Adrenal gland (tissue), 19 donors: ENCODE measurements at places on chromosomes 2 and 18.
A peak's percentile ranks its signal among the peaks of the same experiment; 100 is the strongest.

- no peak for DNase-seq
Measured at GRCh38 chr18:45321520-45321919, 293.8 kb upstream of the SLC14A2 start.

DNA sequence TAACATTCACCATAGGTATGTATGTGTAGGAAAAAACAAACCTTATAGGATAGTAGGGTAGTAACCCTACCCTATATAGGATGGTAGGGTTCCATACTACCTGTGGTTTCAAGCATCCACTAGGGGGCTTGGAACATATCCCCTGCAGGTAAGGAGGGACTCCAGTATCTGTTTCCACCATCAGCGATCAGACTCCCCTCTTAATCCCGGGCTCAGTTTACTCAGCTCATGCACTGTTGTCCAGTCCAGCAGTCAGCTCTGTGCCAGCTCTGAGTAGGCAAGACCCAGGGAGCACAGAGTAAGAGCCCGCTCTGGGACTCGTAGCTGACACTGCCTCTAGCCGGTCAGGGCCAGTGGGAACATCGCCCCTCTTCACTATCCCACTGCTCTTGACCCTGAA is 61.7 kb downstream of the MEX3C start:
- DNase-seq = no peak

- DNase-seq = no peak
Measured at GRCh38 chr18:72899338-72899737, 31.6 kb upstream of the NETO1 start.

- no peak for DNase-seq
Measured at GRCh38 chr2:224449212-224450147, 47.6 kb upstream of the FAM124B start.

GRCh38 chr18:13232086-13232917 is 13.7 kb downstream of the LDLRAD4 start:
- DNase-seq = no peak

- DNase-seq = peak; percentile 27
Measured at GRCh38 chr2:164620873-164621763, at the start of gene GRB14. Gene GRB14, minus strand, starts transcription at chr2:164621482. Its CDS starts 173 bp downstream, at chr2:164621309.

DNA sequence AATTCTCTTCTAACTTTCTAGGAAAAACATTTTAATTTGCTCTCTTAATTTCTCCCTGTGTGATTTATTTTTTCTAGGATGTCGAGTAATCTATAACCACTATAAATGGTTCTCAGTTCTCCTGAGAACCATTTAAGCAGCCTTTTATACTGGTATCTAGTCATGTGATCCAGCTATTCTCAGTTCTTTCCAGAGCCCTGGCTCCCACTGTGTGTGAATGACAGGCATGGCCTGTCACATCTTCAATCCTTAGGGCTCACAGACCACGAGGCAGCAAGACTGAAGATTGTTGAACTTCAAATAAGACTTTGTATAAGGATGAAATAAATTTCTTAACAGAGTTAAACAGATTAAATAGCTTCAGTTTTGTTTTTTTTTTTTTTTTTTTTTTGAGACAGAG is 219.4 kb downstream of the HNMT start:
- no peak for DNase-seq

DNA sequence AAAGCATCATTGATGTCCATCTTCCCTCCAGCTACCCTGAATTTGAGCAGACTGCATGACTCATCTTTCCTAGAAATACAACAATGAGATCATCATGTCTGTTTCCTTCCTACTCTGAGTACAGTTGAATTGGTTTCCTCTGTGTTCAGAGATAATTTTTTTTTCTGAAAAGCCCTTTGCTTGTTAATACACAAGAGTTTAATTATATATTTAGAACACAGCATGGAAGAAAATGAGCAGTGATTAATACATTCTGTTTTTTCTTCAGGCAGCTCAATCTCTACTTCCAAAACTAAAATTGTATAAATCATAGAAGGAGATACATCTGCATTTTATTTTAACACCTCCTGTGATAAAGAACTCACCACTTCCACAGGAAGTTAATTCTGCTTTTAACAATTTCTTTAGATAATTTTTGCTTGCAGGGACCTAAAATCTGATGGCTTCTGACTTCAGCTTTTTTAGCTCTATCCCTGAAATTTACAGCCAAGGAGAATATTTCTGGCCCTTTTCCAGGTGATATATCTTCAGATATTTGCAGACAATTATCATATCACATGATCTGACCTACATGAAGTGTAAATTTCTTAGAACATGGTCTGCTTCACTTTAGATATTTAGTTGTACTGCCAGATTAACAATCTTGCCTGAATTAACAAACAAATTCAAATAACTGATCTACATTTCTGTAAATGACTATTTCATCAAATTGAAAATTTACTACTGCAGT is 249.0 kb downstream of the TRIB2 start:
- DNase-seq = no peak

DNA sequence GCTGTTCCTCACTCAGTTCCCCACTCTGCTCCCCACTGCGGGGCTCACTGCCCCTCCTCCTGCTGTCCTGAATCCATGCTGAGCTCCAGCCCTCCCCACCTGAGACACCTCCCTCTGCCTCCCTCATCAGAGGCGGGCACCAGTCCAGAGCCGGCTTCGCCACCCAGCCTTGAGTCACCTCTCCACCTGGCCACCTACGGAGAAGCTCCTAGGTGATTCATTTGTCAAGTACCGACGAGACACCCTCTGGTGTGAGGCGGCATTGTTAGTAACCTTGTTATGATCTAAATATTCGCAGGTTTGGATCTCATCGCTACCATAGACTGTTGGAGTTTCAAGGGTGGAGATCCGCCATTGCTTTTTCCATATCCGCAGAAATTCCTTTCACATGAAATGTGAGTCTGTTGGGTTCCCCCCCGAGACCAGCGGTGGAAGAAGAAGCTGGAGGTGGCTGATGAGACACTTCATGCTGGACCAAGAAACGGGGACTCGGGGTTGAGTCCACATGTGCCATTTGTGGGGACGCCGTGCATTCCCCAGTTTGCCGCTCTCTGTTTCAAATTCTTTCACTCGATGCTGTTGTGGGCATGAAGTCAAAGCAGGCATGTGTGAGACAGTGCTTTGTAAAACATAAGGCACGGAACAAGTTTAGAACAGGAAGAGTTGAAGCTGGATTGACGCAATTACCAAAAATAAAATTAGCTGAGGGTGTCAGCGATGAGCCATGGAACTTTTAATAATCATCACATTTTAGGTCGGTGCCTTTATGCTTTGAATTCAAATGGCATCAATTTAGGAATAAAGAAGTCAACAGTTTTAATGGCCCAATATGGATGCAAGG is 259.8 kb upstream of the HDAC4 start:
- DNase-seq = no peak

DNA sequence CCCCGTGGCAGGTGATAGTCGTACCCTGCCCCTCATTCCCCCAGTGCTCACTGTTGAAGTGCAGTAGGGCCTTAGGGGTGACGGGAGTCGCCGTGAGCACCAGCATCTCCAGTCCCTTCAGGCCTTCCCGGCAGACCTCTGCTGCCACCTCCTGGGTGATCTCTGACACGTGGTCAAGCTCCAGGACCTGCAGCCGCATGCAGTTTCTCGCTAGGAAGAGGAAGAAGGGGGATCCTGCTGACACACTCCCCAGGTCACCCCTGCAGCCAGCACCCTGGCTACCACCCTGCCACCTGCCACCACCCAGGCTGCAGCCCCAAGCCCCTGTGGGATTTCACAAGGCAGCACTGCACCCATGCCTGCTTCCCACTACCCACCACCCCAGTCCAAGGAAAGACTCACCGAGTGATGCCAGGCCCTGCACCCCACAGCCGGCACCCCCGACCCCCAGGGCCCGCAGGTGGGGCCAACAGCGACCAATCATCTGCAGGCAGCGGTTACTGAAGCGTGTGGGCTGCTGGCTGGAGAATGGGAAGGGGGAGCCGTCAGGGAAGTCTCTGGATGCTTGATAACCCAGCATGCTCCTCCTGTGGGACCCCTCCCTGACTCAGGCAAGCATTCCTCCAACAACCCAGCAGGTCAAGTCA is 23.8 kb downstream of the FBXO41 start:
- DNase-seq = peak; percentile 83

DNA sequence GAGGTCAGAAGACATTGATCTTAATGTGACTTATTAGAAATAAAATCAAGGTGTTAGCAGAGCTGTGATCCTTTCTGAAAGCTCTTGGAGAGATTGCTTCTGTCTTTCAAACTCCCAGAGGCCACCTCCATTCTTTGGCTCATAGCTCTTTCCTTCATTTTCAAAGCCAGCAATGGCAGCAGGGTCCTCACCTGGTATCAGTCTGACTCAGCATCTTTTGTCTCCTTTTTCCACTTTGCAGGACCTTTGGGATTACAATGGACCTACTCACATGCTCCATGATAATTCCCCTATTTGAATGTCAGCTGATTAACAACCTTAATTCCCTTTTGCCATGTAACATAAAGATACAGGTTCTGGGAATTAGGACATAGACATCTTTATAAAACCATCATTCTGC is 6.8 kb upstream of the CDH20 start:
- no peak for DNase-seq

DNA sequence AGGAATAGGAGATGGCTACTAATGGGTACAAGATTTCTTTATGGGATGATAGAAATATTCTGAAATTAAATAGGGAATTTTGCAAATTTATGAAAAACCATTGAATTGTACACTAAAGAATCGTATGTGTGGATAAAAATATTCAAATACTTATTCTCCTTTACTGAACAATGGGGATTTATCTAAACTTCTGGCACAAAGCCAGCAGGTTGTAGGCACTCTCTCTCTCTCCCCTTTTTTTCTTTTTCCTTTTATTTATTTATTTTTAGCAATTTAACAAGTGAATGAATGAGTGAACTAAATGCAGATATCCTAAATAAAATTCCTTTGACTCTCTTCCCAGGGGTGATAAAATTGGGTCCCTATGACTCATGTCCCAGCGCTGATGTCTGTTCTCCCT is 21.9 kb upstream of the SCYGR2 start:
- DNase-seq = no peak

DNA sequence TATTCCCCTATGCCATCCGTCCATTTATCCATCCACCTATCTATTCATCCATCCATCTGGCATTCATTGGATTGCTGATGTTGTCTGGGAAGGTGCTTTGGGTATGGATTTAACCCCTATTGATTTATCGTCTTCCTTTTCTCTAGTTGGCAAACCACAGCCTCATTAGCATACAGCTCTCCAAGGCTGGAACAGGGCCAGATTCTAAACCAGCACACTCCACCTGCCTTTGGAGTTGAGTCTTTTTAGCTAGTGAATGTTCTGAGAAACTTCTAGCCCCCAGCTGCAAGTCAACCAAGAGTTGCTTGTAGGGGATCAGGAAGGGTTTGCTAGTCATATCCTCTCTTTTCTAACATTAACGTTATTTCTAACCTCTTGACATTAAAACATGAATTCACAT is 90.7 kb downstream of the NRP2 start:
- DNase-seq = no peak

GRCh38 chr2:46718784-46719183 is 196.8 kb downstream of the MCFD2 start:
- no peak for DNase-seq

- no peak for DNase-seq
Measured at GRCh38 chr18:23324056-23324811, 128.9 kb upstream of the RIOK3 start.

GRCh38 chr2:7919510-7919909 is 762.3 kb upstream of the ID2 start:
- no peak for DNase-seq

DNA sequence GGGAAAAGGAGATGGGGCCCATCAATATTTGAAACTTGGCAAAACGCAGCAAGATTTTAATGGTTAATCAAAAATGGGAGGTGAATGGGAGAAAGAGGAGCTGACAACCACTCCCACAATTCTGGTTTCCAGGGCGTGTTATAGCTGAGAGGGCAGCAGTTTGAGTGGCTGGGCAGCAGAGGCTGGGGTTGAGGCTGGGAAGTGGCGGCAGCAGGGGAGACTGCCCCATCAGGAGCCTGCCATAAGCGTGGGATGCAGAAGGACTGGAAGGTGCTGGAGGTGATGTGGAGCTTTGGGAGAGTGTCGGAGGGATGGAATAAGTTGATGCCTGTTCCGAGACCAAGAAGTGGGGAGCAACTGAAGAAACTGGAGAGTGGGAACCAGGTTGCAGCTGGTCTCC is 48.9 kb upstream of the SH3RF3 start:
- no peak for DNase-seq

- DNase-seq = no peak
Measured at GRCh38 chr18:50143886-50144285, 51.1 kb downstream of the MYO5B start.

- DNase-seq = no peak
Measured at GRCh38 chr2:216236486-216236885, 127.3 kb downstream of the XRCC5 start.

- no peak for DNase-seq
Measured at GRCh38 chr2:40289771-40290404, 162.0 kb downstream of the SLC8A1 start.

DNA sequence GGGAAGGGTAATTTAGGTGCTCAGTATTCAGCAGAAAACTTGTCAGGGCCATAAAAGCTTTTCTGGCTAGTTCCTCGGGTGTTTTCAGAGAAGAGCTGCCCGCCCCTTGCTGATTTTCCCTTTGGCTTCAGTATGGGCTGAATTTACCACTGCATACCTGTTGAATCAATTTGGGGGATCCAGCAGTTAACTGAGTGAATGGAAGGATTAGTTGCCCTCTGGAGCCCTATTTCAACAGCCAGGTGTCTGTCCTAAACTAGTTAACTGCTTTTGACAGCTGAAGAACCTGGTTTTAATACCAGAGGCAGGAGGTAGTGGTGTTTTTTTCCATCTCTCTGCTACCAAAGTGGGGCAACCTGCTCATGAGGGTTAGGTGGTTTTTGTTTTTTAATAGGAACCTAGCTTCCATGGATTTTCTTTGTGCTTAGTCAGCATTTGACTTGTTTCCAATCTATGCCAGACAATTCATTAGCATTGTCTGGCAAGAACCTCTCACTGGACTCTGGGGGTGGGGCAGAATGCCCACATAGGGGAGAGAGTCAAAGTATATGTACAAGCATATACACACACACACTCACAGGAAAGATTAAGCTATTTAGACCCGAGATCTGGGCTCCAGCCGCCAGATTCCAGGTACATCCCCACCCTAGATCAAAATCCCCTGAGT is 166.5 kb upstream of the SIX3 start:
- DNase-seq = no peak

GRCh38 chr2:97747716-97748115 is 34.3 kb downstream of the ZAP70 start:
- no peak for DNase-seq

GRCh38 chr2:144421606-144422510 is 98.1 kb downstream of the ZEB2 start:
- no peak for DNase-seq

GRCh38 chr2:149552226-149552625 is 35.3 kb downstream of the MMADHC start:
- DNase-seq = no peak

GRCh38 chr2:8004250-8004681 is 677.6 kb upstream of the ID2 start:
- peak; percentile 85 for DNase-seq

GRCh38 chr2:237388036-237388435 is 25.9 kb downstream of the COL6A3 start:
- no peak for DNase-seq

DNA sequence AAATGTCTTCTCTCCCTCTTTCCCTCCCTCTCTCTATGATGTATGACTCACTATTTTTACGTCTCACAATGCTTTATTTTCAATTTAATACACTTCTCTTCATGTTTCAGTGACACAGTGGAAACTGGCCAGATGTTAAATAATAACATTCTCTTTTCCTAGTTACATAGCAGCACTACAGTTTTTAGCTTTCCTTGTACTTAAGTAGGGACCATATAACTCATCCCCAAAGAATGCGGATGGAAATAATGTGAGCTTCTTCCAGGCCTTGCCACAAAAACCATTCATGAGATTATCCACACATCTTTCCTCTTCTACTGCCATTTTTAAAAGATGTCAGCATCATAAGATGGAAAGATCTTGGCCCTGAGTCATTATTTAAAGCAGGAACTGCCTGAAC is 789.4 kb downstream of the LRP1B start:
- DNase-seq = no peak
